Choroid plexus epithelial cell (primary cell): ENCODE measurements at places on chromosomes 4 and X.

GRCh38 chr4:145589916-145590702 lies 29.1 kb upstream of the MMAA start:
- no peak for DNase-seq

DNA sequence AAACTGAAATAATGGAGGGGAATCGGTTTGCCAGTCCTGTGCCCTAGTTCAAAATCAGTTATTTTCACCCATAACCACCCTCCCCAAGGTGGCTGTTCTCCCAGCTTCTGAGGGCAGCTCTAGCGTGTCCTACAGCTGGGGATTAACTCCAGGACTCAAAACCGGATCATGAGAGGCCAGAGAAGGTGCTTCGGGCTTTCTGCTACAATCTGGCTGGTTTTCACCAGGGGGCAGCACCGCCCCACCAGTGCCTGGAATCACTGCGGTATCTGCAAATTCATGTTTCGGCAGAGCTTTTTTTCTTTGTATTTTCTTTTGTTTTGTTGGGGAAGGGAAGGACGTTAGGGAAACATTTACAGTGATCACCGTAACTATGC lies 28.4 kb downstream of the PDHA1 start:
- DNase-seq: peak; percentile 79

- DNase-seq: no peak
These were observed 103.9 kb downstream of the STIM2 start for GRCh38 chr4:26964512-26964911.

DNA sequence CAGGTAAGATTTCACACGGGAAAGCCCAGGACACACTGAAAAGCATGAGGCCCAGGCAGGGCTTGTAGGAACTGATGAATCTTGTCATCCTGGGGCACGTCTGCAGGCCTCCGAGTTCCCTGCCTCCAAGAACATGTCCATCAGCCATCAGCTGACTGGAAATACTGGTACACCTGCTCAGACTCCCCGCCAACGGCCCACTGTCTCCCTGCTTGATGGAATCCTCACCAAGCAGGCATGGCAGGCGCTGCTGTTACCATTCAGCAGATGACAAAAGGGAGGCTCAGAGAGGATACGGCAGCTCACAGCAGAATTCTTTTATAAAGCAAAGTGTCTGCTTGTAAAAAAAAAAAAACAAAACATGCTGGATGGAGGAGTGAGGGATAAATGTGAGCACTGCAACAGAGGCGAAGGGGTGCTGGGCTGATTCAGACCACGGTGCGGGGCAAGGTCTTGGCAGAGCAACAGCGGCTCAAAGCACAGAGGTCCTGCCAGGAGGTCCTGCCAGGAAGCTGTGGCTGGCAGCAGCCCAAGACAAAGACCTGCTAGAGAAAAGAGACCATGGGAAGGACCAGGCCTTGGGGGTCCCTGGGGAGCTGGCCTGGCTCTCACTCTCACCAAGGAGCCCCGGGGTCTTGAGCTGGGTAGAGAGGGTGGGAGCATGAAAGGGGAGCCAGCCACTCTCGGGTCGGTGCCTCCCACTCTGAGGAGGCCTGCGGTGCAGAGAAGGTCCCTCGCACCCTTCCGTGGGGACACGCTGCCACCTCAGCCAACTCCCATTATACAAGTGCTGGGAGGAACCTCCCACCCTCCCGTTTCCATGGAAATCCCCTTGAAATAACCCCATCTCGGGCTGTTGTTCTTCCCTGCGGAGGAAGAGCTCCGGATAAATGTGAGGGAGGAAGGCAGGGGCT lies 25.6 kb downstream of the PPP2R2C start:
- no peak for DNase-seq

- no peak for DNase-seq
These were observed 257.4 kb downstream of the NLGN4X start for GRCh38 chrX:5971300-5971699.

GRCh38 chrX:53279296-53280237 lies 1.8 kb downstream of the IQSEC2 start:
- no peak for DNase-seq

DNA sequence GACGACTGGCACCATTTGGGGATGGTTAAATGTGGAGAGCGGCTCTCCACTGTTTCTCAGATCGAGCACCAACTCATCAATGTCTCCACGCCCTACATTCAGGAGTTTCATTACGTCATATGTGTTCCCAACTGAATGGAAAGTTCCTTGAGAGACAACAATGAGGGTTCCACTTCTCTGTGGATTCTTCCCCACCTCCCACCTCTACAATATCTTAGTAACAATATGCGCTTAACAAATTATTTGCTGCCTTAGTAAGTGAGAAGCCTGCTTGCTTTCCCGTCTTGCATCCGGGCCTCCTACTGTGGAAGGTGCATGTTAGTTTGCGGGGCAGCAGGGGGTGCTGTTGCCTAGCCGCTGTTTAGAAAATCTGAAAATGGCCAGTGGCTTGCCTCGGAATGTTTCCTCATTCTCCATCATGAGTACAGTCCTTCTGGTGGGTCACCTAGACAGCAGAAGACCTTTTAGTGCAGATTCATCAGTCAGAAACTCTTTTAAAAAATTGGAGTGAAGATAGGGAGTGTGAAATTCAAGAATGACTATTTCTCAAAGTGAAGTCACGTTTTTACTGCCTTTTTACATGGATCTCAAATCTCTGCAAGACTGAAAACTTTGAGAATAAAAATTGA lies 55.7 kb downstream of the PHOX2B start:
- DNase-seq: peak; percentile 78

DNA sequence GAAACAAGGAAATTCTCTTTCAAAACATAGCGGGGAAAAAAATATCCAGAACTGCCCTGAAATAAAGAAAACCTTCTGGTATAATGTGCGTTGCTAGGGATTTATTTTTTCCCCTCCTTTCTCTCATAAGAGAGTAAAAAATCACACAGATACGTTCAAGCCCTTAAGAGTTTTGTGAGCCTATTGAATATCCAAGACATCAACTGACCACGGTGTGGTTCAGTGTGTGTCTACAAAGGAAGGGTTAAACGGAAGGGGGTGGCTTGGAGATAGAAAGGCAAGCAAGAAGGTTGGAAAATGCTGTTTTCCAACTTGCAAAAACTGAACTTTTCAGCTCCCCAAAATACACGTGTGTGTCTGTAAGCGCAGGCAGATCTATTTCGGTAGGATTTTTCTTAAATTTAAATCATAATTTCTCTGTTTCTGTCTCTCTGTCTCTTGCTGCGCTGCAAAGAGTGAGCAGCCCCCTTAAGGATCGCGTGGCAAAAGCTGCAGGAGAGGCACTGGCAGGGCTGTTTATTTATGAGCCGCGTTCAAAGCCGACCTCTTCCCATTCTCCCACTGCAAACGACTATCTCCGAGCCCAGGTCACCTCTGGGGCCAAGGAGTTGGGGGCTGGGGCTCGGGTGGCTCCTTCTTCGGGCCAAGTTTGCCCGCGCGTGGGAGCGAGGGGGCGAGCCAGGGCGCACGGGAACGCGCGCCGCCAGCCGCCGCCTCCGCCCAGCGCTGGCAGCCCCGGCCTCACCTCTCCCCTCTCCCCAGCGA lies 492 bp upstream of the SLIT2 start:
- peak; percentile 42 for DNase-seq

DNA sequence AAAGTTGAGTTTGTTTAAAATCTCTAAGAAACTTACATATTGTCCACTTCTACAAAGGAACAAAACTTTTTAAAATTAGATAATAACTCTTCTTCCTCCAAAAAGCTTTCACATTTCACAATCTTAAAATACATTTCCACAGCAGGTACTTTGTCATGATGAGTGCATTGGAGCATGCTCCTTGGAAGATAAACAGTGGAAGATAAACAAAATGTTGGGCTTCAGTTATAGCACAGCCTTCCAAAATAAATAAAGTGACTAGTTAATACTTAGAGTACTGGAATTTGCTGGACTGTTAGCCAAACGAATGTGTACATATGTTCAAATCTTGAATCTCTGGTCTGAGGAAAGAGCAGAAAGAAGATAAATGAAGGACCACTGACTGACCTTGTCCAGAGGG lies 54.9 kb upstream of the PDE5A start:
- peak; percentile 71 for DNase-seq

DNA sequence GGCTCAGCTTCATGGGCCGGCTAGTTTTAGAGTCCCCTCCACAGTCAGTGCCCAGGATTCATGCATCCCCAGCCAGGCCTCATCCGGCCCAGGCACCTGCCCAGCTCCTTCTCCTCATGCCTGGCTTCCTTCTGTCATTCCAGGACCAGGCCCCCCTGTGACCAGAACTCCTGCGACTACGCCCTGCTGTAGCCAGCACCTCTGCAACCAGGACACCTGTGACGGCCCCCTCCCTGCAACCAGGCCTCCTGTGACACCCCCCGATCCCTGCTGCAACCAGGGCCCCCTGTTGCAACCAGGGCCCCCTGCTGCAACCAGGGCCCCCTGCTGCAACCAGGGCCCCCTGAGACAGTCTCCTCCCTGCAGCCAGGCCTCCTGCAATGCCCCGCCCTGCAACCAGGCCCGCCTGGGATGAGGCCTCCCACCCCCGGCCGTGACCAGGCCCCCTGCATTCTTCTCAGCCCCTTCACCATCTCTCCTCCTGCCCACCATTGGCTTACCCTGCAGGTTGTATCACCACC lies 46.8 kb downstream of the HTRA3 start:
- no peak for DNase-seq

GRCh38 chr4:103074744-103075434 lies 1.7 kb downstream of the SLC9B2 start:
- DNase-seq: no peak

GRCh38 chr4:152605641-152606335 lies 69.9 kb upstream of the FBXW7 start:
- DNase-seq: no peak

GRCh38 chrX:13047759-13048158 lies 3.3 kb upstream of the FAM9C start:
- no peak for DNase-seq

- no peak for DNase-seq
These were observed 329.2 kb upstream of the EPHA5 start for GRCh38 chr4:65999518-65999871.

DNA sequence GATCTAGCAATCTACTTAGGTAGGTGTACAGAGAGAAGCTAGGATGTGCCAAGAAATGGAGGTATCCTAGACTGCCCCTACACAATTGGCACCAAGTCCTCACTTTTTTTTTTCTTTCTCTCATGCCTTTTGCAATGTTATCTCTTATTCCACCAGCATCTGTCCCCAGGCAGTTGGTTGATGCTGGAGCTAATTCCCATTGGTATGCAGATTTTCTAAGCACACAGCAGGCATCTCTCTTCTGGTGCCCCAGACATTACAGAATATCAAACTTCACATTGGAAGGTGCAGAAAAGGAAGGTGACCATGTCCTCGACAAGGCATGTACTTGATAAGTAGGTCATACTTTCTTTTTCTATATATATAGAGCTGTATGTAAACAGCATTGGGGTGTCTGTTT lies 21.6 kb downstream of the LUZP4 start:
- no peak for DNase-seq

GRCh38 chr4:57344296-57344695 lies 234.1 kb upstream of the IGFBP7 start:
- DNase-seq: no peak

GRCh38 chr4:105050896-105051295 lies 95.8 kb upstream of the TET2 start:
- peak; percentile 2 for DNase-seq

- DNase-seq: no peak
These were observed 7.5 kb downstream of the STOX2 start for GRCh38 chr4:183912585-183912984.

GRCh38 chrX:12958059-12958458 lies 16.9 kb upstream of the TMSB4X start:
- no peak for DNase-seq

GRCh38 chr4:141636771-141637460 lies 533 bp downstream of the IL15 start:
- DNase-seq: peak; percentile 52

- DNase-seq: no peak
These were observed 851 bp downstream of the SFRP2 start for GRCh38 chr4:153788051-153788412.

DNA sequence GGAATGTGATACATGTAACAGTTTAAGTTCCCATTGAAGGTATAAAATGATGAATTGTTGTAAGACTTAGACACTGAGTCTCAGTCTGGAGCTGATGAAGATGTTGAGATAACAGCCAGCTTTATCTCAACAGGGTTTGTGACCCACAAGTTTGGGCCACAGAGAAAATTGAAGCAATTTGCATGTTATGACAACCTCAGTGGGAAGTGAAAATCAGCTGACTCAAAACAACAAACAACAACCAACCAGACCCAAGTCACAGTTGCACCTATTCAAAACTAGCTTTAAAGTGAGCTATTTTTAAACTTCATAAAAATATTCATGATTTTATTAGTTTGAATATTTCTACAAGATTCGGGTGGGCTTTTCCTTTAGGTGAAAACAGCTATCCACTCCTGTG lies 8.0 kb downstream of the SFRP2 start:
- DNase-seq: no peak

DNA sequence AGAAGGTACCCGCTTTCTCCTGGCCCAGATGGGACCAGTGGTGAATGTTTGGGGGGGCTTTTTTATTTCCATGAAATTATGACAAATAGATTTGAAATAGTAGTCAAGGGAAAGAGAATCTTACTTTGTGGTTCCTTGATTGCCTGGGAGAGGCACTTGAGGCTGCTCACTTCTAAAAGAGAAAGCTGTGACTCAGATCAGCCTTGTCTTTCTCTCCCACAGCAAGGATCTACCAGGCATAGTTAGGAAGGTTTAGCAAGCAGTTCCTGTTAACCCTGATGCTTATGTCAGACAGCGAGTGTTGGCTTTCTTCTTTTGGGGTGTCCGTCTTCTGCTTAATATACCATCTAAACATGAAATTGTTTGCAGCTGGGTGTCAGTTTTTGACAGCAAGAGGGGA lies 114.5 kb downstream of the TSPAN7 start:
- no peak for DNase-seq

DNA sequence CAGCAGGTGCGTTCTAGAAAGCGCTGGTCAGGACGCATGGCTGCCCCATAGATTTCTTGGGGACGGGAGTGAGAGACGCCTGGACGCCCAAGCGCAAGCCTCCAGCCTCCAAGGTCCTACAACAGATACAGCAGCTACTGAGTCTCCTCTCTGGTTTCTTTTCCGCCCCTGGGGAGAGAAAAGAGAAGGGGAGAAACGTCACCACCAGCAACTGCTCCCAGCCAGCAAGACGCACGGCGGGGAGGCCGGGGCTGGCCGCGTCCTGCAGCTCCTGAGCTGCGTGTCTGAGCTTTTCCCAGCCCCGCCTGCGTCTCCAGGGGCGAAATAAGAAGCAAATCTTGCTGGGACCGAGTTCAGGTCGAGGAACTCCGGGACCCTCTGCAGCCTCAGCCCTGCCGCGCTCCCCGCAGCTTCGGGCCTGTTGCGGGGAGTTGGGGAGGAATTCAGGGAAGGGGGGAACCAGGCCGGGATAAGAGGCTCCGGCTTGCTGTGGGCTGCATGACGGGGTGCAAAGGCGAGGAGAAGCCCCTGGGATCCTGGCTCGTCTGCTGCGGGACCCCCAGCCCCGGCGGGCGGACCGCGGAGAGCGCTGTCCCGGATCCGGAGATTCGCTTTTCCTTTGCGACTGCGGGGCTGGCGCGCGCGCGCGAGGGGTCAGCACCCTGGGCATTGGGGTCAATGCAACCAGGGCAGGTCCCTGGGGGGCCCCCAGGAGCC lies 6.8 kb upstream of the SHOX start:
- DNase-seq: peak; percentile 29

- DNase-seq: no peak
These were observed 378.6 kb downstream of the UNC5C start for GRCh38 chr4:95170176-95170575.
